ENCODE measurements at places on chromosomes 5 and 9. TPM values are rescaled to one million over a fixed set of nuclear protein-coding genes. Genes with fewer than 3 reads are reported as not detected.

PPP3R2 gene
- 0.82 TPM for total RNA-seq

UNC5A gene
- total RNA-seq = 3.7 TPM

SPATA31D4 gene
- total RNA-seq = not detected

COL27A1 gene
- total RNA-seq = 34.6 TPM

C1QTNF2 gene
- 16.9 TPM for total RNA-seq

KCNN2 gene
- 7.7 TPM for total RNA-seq

TTC1 gene
- 50.1 TPM for total RNA-seq

STING1 gene
- total RNA-seq = 20.9 TPM

Data from camera-type eye (tissue), 1 donor.